ENCODE measurements at places on chromosomes 12 and 14.
A peak's percentile ranks its signal among the peaks of the same experiment; 100 is the strongest.

DNA sequence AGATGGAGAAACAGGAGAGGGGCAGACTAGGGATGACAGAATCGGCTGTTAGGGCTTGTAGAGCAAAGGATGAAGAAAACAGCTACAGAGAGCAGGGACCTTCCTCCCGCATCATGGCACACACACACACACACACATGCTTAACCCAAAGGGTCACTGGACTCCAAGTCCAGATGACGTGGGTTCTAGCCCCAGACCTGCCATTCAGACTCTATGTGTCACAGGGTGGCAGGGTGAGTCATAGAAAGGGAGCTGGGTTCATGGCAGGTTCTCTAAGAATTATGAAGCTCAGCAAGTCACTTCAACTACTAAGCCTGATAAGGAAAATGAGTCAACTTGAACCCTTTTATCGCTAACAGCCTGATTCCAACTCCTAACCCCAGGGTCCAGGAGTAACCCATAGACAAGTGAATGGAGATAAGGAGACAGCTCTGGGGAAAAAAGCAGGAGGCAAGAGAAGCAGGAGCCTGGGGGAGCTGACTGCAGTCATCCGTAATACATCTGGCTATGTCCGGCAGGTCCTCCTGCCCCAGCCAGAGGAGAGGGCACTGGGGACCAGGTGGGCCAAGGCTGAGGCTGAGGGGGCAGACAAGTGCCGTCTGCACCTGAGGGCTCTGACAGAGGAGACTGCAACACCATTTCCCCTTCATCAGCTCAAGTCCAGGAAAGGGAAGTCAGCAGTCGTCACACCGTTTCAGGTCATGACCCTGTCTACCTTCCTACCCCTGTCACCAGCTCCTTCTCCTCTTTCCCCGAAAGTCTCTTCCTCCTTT is 3.6 kb upstream of the TNFRSF1A start:
- peak; percentile 92 for DNase-seq

- no peak for DNase-seq
Measured at GRCh38 chr12:52655720-52656124, 3.7 kb upstream of the KRT2 start.

DNA sequence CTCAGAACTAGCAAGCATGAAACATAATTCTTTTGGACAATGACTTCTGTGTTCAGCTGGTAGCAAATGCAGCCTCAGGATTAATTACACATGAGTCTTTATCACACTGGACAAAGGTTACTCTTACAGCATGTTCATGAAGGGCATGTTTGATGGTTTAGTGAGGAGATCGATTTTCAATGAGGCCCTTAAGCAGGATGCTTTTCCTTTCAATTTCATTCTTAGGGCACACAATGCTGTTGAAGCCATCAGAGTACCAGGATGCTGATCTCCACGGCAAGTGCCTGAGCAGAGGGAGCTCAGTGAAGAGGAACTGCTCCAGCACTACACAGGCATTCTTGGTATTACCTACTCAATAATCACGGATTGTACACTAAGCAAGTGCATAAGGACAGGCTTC is 542.0 kb downstream of the SNAPC1 start:
- DNase-seq, result no peak

DNA sequence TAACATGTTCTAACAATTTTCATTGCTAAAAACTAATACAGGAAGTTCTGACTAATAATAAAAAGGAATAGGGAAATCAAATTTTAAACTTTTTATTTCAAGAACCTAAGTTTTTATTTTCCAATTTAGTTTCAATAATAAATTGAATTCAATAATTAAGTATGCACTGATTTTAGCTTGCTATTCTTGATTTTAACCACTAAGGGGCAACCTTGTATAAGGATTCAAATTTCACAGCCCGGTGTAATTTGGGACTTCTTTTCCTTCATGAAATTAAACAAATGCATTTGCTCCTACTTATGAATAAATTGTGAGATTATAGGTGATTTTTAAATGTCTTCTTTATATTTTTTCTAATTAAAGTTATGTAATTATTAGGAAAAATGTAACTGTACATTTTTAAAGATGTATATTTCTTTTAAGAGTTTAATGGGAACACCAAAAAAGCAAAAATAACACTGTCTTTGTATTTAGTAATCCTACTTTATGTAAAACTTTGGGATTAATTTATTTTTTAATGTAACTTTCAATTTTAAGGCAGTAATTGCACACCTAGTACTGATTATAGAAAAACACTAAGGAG is 241.4 kb upstream of the PDZRN4 start:
- DNase-seq, result peak; percentile 55

GRCh38 chr14:64060648-64061096 is 207.9 kb downstream of the SYNE2 start:
- DNase-seq, result no peak

GRCh38 chr12:105069936-105070702 is 14.1 kb downstream of the ALDH1L2 start:
- no peak for DNase-seq

GRCh38 chr12:64735442-64735841 is 23.8 kb downstream of the GNS start:
- no peak for DNase-seq

DNA sequence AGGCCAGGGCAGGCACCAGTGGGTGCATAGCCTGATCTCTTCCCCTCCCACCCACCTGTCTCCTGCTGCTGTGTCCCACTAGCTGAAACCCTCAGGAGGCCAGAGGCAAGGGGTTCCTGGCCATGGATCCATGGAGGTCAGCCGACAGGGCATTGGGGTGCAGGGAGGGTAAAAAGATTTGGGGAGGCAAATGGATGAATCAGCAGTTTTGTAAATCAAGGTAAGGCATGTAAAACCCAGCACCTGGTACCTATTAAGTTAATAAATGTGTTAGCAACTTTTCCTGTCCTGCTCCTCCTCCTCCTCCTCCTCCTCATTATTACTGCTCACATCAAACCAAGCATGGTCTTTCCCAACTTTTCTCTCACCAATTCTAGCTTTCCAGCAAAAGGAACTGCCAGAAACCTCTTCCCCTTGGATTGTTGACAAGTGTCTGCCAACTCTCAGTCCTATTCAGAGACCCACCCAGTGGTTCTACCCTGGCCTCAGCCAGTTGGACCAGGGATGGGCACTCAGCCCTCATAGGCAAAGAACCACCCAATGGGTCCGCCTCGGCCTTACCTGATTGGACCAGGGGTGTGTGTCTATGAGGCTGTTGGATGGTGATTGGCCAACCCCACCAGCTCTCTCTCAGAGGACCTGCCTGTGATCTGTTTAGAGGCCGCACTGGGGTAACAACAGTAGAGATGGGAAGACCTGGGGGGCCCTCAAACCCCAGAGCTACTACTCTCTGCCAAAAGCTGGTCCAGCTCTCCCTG is 155.7 kb upstream of the GSC start:
- DNase-seq, result no peak

- no peak for DNase-seq
Measured at GRCh38 chr14:73627151-73627558, 14.8 kb downstream of the ACOT6 start.

GRCh38 chr12:70732287-70732686 is 95.1 kb upstream of the PTPRB start:
- DNase-seq, result no peak

GRCh38 chr12:123141615-123142517 is 9.0 kb downstream of the PITPNM2 start:
- DNase-seq, result peak; percentile 86

DNA sequence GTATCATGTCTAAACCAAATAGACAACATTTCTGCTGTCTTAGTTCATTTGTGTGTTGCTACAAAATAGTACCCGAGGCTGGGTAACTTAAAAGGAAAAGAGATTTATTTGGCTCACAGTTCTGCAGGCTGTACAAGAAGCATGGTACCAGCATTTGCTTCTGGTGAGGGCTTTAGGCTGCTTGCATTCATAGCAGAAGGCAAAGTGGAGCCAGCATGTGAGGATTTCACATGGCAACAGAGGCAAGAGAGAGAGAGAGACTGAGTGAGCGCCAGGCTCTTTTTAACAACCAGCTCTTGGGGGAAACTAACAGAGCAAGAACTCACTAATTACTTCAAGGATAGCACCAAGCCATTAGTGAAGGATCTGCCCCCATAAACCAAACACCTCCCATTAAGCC is 271.4 kb upstream of the SRRM4 start:
- no peak for DNase-seq

DNA sequence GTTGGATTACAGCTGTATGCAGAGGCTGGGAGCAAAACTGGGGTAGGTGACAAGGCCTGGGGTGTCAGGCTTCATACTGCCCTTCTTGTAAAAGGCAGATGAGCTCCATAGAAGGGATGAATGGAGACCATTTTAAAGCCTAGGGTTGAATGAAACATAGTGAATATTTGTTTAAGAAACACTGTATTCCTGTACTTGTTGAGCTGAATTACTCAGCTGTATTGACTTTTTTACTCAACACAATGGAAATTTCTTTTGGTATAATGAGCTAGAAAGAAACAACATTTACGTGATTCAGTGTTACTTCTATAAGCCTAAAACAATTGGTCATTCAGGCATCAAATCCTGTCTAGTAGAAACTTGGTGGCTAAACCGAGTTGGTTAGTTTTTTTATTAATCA is 14.1 kb downstream of the ATP6V0A2 start:
- DNase-seq, result no peak

GRCh38 chr12:26123482-26123980 is 1.3 kb downstream of the BHLHE41 start:
- no peak for DNase-seq

DNA sequence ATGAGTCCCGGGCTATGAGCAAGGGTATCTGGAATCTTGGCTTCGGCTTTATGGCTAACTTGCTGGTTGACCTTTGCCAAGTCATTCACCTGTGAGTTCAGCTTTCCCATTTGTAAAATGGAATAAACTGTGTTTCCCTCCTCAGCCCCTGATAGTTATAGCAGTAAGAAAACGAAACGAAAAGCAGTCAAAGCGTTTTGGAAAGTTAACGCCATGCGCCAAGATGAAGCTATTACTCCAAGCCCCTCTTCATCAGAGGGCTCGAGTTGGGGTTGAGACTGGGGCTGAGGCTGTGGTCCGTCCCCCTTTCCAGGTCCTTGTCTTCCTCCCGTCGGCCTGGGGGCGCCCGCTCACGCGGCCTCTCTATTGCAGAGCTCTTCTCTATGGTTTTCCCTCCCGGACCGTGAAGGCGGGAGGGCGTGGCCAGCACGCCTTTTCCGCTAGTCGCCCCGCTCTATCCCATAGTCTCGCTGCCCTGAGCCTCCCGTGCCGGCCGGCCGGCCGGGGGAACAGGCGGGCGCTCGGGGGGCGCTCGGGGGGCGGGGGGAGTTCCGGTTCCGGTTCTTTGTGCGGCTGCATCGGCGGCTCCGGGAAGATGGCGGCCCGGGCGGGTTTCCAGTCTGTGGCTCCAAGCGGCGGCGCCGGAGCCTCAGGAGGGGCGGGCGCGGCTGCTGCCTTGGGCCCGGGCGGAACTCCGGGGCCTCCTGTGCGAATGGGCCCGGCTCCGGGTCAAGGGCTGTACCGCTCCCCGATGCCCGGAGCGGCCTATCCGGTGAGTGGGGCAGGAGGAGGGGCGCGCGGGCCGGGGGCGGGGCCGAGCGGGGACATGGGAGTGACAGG is at the start of gene SMARCD1:
Gene SMARCD1, plus strand, starts transcription at position 568 of the 840 bp plus-strand sequence. Its CDS starts 28 bp downstream, at position 596.
- DNase-seq, result peak; percentile 95

GRCh38 chr14:53452005-53452673 is 299.0 kb upstream of the DDHD1 start:
- DNase-seq, result no peak

GRCh38 chr12:32110942-32111341 is 4.3 kb downstream of the BICD1 start:
- no peak for DNase-seq

- DNase-seq, result no peak
Measured at GRCh38 chr12:55057481-55057880, 37.7 kb downstream of the NEUROD4 start.

- DNase-seq, result peak; percentile 92
Measured at GRCh38 chr14:73829526-73830431, 21.9 kb upstream of the PTGR2 start.

DNA sequence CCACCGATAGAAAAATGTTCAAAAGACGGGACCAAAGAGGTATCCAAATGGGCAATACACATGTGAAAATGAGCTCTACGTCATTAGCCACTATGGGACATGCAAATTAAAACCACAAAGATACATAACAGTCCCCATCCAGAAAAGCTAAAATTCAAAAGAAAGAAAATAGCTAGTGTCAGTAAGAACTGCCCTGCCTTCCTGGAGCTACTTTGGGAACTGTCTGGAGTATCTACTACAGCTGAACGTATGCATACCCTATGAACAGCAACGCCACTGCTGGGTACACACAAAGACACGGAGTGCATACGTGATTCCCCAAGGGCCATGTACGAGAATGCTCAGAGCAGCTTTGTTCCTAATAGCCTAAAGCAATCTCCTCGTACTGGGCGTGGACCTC is 25.8 kb upstream of the KRT77 start:
- no peak for DNase-seq

DNA sequence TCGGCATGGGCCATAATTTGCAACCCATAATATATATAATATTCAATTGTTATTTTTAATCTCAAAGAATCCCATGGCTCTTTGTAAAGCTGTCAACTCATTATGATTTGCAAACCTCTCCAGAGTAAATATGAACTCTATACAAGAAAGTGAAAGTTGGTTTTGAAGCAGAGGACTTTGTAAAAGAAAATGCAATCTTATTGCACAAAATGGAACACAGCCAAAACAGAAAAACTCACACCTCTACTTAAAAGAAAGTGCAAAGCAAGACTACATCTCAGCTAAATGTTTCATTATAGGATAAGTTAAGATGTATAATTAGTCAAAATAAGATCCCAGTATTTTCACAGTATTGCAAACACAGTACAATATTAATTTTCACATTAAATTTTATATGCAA is 111.2 kb upstream of the FLRT2 start:
- DNase-seq, result no peak

DNA sequence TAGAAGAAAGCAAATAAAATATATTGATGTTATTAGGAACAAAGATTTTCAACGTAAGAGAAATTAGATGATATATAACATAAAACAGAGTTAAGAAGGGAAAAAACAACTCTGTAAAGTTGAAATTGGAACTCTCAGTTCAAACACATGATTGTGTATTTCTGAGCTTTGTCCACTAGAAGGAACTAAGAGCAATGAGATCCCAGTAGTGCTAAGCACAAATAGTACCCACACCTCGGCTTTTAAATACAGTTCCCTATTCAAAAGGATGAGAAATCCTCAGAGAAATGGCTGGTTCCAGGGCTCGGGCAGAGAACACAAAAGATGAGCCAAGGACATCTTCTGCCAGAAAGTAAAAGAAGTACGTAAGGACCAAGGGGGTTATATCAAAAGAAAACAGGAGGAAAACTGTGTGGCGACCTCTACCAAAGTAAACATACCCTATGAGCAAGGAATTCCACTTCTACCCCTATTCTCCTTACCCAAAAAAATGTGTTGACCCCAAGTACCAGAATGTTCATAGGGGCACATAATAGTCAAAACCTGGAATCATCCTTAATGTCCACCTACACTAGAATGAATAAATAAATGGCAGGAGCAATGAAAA is 96.6 kb downstream of the SPTSSA start:
- DNase-seq, result peak; percentile 54

DNA sequence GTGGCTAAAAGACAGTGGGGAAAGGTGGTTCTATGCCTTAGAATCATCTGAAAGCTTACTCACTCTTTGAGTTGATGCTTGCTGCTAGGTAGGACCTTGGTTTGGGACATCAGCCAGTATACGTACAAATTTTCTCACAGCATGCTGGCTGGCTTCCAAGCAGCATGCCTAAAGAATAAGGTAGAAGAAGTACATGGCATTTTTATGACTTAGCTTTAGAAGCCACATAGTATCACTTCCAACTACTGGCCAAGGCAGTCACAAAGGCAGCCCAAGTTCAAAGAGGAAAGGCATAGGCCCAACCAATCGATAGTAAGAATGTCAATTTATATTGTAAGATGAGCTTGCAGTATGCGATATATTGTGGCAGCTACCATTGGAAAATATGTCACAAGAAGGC is 284.2 kb upstream of the CAND1 start:
- DNase-seq, result peak; percentile 46
